Epithelial cell of proximal tubule (primary cell): ENCODE measurements at places on chromosomes 11 and 22. TPM values are rescaled to one million over a fixed set of nuclear protein-coding genes. Genes with fewer than 3 reads are reported as not detected.

GRCh38 chr11:71930556-71931244 is 1.9 kb downstream of the RNF121 start:
- DNase-seq: no peak

DNA sequence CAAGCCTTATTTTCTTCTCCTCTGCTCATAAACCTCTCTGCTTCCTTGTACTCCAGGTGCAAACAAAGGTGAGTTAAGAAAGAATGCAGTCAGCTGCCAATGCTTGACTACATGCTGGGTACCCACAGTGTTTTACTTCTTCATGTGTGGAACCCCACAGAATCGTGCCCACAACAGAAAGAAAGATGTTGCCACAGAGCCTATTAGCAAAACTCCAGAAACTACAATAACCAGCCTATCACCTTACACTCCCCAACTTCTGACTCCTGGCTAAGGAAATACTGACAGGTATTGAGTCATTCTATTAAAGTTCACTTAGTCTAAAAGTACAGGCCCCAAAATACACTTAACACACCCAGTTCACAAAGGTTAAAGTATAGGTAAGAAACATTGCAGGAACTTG is 56.9 kb upstream of the CCDC89 start:
- DNase-seq: no peak

DNA sequence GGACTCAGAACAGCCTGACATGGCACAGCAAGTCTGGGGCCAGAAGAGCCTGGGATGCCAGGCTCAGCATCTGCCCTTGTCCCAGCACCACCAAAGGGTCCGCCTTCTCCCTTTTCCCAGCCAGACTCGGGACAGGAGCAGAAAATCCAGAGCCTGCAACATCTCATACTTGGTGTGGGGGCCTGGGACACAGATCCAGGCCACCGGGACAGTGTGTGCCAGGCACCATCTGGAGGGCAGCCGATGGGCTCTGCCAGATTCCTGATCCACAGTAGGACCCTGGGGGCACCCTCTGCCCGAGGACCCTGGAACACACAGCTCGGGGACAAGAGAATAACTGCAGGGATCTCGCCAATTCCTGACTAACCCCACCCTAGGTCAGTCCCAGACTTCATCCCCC is 67.7 kb downstream of the PHF21B start:
- no peak for DNase-seq

DNA sequence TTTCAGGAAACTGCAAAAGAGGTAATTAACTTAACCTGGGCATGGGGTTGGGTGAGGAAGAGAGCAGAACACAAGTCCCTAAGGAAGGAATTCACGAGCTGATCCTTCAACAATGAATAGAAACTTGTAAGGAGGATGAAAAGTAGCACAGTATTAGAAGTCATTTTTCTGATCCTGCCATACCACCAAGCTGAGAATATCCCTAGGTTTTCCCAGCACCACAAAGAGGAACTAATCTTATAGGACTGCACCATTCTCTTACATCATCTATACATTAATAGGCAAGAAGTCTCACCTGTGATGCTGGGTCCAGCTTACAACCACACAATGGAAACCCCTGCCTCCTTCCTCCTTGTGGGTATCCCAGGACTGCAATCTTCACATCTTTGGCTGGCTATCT is at the start of gene OR52I1:
Gene OR52I1 (plus strand): TSS at position 301 of the 400 bp plus-strand sequence. CDS start 0 bp downstream, at position 301.
- DNase-seq: no peak

DNA sequence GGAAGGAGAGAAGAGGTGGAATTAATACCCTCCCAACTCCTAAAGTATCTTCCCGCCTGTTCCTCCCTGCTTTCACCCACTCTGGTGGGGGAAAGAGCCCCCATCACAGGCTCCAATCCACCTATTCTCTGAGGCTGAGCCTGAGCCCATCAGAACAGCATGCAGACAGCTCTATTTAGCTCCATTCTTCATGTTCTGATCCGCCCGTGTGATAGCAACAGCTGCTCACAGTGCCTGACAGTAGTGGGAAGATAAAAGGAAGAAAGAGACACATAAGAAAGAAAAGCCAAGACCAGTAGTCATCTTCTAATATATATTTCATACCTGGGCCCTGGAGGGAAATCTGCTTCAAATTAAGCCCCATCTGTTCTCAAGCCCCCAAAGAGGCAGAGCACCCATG is 80.3 kb upstream of the AKIP1 start:
- no peak for DNase-seq

GRCh38 chr22:32999039-32999815 is 59.0 kb downstream of the SYN3 start:
- DNase-seq: no peak

DNA sequence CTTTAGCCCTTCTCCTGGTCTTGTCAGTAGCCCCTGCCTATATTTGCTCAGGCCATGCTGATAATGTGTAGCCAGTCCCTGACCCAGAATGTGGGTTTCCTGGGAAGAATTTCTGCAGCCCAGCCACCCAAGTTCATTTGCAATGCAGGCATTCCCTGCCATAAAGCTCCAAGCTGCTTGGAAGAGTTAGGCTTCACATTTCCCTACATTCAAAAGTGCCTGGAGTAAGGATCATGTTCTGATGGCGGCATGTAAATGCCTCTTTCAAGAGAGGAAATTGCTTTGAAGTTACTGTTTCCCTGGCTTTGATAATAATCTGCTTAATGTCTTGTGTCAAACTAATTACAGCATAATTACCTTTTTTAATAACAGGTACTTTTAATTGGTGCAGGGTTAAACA is 266.1 kb downstream of the MIAT start:
- DNase-seq: no peak

GRCh38 chr11:11171854-11172253 is 181.2 kb downstream of the CSNK2A3 start:
- DNase-seq: no peak

GRCh38 chr11:111992206-111992855 is 32.9 kb upstream of the DLAT start:
- no peak for DNase-seq

GRCh38 chr11:116111546-116111945 is 607.3 kb upstream of the CADM1 start:
- no peak for DNase-seq

DNA sequence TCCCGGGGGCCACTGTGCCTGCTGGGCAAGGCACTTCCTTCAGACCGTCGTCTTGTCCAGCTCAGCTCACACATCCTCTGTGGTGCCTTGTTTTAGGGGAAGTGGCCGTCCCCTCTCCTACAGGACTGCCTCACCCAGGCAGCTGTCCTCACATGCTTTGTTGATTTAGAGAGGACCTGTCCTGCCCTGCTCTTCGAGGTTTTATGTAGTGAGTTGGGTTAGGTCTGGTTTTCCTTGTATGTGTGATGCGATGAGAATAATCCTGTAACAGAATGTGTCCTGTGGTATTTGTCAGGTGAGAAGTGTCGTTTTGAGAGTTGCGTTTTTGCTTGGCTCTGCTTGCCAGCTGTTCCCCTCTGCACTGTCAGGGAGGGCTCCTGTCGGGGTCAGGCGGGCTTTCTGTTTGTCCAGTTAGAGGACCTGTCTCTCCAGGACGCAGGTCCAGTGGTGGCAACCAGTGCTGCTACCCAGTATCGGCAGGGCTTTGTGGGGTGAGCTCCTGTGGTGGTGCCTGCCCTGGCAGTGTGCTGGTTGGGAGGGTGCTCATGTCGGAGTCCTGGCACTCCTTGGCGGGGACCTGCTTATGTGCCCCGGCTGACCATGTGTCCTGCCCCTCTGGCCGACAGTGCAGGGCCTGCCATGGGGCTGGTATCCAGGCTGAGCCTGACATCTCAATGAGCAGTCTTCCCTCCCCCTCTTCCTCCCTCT is 41.3 kb downstream of the MUC6 start:
- DNase-seq: no peak

DNA sequence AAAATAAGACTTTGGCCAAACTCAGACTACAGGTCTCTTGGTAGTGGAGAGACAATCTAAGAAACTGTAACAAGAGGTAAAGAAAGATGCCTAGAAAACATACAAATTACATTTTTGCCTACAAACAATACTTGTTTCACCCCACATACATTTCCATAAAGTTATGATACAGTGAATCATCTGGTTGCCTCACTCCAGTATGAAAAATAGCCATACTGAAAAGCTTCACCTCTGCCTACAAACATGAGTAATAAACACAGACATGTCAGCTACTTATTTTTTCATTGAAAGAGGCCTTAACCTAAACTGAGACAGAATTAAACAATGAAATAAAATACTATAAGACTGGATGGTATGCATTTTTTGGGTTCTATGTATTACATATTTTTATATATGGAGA is 1463.0 kb downstream of the FAM181B start:
- DNase-seq: no peak

DNA sequence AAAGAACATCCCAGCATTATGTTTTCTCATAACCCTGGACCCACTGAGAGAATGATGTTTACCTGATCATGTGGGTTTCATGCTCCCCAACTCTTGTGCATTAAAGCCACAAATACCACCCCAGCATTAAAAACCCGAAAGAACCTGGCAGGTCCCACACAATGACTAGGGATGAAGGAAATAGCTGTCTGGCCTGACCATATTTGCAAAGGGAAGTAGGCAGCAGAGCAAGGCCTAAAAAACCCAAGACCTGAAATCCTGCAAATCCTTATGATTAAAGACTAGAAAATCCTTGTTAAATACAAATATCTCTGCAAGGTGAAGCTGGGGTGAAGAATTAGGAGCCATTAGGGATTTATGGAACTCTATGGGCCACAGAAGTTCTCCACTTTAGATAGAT is 23.7 kb downstream of the PAK1 start:
- no peak for DNase-seq

GRCh38 chr11:119907878-119908572 is 179.0 kb upstream of the NECTIN1 start:
- DNase-seq: no peak

- no peak for DNase-seq
Observed at GRCh38 chr22:27612115-27612514, 189.4 kb downstream of the MN1 start.

DNA sequence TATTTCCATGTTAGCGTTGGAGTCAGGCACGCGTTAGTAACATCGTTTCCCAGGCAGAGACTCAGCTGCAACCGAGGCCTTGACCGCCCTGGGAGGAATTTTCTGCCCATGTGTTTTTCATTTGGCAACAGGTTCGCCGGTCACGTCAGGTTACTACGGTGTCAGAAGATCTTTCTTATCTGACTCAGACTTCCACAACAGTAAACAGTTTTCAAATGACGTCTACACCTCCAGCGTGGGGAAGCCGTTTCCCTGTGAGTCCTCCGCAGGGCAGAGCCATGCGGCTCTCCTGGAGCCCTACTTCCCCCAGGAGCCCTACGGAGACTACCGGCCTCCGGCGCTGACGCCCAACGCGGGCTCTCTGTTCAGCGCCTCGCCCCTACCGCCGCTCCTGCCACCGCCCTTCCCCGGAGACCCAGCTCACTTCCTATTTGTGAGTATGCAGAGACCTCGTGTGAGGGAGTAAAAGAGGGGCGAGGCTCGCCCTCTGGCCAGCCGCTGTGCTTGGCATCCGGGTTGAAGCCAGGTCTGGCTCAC is 14.3 kb upstream of the POU2AF3 start:
- no peak for DNase-seq

GRCh38 chr11:34353881-34354280 is 3.9 kb downstream of the ABTB2 start:
- DNase-seq: no peak

GRCh38 chr11:117828611-117829368 is 4.2 kb upstream of the FXYD2 start:
- no peak for DNase-seq

GRCh38 chr11:72930008-72930407 is 115.8 kb downstream of the ATG16L2 start:
- no peak for DNase-seq

DNA sequence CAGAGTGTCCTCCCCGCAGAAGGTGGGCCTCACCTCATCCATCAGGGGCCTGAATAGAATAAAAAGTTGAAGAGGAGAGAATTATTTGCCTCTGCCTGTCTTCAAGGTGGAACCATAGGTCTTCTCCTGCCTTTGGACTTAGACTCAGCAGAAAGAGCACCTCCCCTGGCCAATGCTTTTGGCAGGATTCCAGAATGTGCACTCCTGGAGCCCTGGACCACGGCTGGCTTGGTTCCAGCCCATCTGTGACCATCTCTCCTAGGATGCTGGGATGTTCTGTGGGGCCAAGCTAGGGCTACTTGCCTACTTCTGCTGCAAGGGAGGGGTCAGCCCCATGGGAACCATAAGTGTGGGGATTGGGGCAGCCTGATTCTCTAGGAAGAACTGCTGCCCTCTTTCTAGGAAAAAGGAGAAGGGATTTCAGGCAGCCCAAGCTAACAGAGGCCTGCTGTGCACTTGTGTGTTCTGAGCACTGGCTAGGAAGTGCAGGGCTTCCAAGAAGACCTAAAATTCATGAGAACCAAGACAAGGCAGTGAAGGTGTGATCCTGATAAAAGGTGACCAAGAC is 32.2 kb upstream of the SHANK2 start:
- no peak for DNase-seq

GRCh38 chr11:91406009-91406408 is 818.6 kb upstream of the FAT3 start:
- DNase-seq: no peak

DNA sequence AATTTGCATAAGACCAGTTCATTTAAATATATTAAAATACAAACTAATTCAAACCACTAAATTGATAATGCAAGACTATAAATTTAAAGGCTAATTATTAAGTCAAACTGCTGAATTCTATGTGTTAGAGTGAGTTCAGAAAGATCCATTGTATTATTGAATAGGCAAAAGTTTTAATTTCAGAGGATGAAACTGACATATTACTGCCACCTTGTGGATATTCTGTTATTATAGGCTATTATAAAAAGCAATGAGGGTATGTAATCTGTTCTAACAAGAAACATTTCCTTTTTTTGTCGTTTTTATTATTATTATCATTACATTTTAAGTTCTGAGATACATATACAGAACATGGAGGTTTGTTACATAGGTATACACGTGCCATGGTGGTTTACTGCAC is 20.9 kb upstream of the NAALAD2 start:
- DNase-seq: no peak

DNA sequence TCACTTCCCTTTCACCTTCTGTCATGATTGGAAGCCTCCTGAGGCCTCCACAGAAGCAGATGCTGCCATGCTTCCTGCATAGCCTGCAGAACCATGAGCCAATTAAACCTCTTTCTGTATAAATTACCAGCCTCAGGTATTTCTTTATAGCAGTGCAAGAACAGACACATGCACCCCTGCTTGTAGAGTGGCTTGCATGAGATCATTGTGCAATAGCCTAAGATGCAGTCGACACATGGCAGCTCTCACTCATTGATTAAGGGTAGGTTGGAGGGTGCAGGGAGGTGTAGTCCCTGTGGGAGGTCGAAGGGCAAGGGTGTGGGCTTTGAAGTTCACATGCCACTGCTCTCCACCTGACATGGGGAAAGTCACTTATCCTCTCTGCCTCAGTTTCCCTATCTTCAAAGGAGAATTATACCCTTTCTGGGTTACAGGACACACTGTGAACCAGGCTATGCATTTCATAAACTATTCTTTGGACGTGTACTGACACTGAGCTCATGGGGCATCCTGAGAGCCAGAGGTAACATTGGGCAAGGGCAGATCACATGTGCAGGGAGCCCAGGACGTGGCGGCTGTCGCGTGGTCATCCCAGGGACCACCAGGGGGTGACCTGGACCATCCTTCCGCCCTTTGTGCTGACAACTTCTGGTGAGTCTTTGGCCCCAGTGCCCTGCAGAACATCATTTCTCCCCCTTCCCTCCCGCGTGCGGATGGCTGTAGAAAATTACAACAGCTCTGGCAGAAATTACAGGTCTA is 69.2 kb upstream of the SHANK2 start:
- no peak for DNase-seq

The PES1 gene
- total RNA-seq: 97.5 and 123 TPM in 2 replicates

The GAS2 gene
- total RNA-seq: 1.2 and 10.3 TPM in 2 replicates

The TRPC6 gene
- total RNA-seq: 0.07 and 0.35 TPM in 2 replicates

The CHST1 gene
- 0.65 and 1.5 TPM in 2 replicates for total RNA-seq

The OR52I2 gene
- not detected in 2 replicates for total RNA-seq

The ANO1 gene
- total RNA-seq: 0.07 and 1.2 TPM in 2 replicates

The OR6A2 gene
- 0.07 TPM in 1 of 2 replicates, not detected in the other for total RNA-seq

The LRRC74B gene
- not detected in 2 replicates for total RNA-seq
